ENCODE measurements at places on chromosomes 13 and 19. TPM values are rescaled to one million over a fixed set of nuclear protein-coding genes. Genes with fewer than 3 reads are reported as not detected.

ATP11A gene
- total RNA-seq = 10.6 TPM

RNF17 gene
- total RNA-seq = not detected

ZNF627 gene
- 5.3 TPM for total RNA-seq

ZNF296 gene
- total RNA-seq = 5.1 TPM

All from A549 treated with CpdA at 1 μM for 4 hours (cell line).